Pons (tissue), 1 donor: ENCODE measurements at places on chromosomes 3 and 15.

DNA sequence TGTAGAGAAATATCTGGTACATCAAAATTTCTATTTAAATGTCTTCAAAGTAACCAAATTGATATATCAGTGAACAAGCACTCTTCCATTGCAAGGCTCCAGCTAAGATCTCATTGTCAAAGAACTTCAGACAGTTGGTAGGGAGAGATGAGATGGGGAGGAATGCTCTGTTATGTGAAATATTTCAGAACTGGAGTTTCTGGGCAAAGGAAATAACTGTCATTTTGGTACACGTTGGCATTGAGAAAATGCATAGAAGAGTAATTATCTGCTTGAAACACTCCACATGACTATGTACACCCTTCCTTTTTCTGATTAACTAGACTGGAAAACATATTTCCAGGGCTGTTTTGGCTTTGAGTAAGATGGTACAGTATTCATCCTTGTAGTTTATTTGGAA, 297.5 kb upstream of the RASGRP1 start:
- no peak for DNase-seq

DNA sequence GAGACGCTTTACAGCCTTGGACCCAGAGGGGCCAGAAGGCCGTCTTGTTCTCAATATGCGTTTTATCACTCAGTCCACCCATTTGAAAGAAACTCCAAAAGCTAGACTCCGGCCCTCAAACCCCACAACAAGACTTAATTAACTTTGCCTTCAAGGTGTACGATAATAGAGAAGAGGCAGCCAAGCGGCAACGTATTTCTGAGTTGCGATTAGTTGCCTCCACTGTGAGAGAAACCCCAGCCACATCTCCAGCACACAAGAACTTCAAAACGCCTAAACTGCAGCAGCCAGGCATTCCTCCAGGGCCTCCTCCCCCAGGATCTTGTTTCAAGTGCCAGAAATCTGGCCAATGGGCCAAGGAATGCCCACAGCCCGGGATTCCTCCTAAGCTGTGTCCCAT, 17.4 kb upstream of the INO80 start:
- no peak for DNase-seq

DNA sequence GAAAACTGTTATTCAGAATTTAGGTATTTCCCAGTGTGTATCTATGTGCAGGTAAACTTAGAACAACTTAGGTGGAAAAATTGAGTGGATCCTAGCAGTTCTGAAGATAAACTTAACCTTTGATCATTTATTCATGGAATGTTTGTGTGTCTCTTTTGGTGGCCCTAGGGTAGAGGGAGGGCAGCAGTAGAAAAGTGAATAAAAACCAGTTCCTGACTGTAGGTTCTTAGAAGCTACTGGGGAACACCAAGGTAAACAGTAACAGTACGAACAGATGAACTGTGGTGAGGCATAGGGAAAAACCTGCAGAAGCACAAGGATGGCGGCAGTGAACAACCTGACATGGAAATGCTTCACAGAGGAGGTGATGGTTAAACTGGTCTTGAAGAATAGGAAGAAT, 2.5 kb downstream of the SNRK start:
- DNase-seq = no peak

DNA sequence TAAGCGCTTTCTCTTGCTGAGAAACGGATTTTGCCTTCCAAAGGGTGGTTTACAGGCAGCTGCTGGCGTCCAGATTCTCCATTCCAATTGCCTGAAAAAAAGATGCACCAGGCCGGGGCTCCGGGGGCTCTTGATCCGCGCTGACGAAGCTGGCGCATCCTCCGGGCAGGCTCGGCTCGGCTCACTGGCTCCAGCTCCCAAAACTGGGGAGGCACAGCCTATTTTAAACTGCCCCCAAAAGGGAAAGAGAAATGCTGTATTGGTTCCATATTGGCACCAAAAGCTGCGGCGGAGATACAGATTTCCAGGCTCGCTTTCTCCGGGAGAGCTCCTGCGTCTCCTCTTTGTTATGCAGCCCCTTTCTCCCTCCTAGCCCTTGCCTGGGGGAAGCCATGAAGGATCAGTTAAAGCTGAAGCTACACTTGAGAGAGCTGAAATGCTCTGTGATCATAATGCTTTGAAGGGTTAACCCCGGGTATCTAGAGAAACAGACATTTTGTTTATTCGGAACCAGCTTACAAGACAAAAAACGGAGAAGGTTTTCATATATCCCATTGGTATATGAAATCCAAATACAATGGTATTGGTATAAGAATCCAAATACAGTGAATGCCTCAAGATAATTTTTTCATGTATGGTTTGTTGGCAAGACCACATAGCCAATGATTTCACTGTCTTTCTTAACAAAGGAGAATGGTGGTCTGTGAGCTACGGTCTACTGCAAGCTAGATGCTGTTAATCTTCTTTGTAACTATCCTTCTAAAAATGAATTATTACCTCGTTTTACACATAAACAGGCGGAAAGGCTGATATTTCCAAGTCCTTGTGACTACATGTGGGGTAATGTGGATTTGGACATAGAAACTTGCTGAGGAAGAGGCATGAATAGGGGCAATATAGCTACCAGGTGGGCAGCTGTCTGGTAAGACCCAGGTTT, 693 bp downstream of the CD200 start:
- DNase-seq = peak; percentile 78

- DNase-seq = no peak
Measured at GRCh38 chr3:184953401-184953800, 141.4 kb downstream of the VPS8 start.

DNA sequence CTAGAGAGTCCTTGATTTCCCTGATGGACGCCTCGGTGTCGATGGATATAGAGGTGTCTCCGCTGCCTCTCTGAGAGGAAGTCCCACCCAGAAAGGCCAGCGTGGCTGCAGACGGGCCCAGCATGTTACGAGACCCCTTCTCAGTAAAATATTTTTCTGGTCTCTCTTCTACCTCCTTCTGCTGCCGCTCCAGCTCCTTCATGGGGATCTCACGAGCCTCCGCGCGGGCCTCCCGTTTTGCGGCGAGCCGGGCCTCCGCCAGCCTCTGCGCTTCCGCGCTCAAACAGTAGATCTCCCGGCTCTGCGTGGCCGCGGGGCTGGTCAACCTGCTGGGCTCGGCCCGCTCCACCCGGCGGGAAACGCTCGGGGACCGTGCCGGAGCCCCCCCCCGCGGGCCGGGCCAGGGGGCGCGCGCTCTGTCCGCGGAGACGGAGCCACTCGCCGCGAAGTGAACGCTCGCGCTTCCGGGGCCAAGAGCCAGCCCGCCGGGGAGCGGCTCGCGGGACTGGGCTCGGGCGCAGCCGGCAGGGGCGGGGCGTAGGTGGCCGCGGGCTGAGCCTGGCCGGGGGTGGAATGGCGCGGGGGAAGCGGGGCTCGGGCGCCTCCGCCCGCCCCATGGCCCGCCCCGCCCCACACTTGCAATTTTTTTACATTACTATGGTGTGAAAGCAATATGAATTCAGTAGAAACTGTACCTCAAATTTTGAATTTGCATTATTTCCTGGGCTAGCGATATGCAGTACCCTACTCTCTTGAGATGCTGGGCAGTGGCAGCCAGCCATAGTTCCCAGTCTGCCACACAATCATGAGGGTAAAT, 10.2 kb upstream of the KCNMB3 start:
- DNase-seq = peak; percentile 45
